ENCODE measurements at places on chromosomes 16 and 17.

GRCh38 chr17:13582776-13583547 lies 18.8 kb downstream of the HS3ST3A1 start:
- DNase-seq, result no peak

GRCh38 chr16:72172105-72173034 lies at the start of gene PMFBP1:
PMFBP1 (minus strand) TSS chr16:72172155; CDS start chr16:72171208, 947 bp downstream.
- peak; percentile 88 for DNase-seq

DNA sequence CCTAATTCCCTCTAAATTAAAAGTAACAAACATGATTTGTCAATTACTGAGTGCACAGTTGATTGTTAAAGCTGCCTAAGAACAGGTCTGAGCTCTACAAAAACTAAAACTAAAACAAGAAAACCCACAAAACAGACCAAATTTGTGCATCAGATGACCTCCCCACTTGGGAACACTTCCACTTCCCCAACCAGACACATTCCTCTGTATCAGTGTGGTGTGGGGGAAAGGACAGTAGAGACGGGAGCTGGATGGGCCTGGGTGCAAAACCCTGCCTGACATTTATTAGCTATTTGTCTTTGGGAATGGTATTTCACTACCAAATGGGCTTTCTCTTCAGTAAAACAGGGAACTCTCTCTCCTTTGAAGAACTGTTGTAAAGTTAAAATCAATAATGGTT lies 29.8 kb downstream of the STAT3 start:
- no peak for DNase-seq

DNA sequence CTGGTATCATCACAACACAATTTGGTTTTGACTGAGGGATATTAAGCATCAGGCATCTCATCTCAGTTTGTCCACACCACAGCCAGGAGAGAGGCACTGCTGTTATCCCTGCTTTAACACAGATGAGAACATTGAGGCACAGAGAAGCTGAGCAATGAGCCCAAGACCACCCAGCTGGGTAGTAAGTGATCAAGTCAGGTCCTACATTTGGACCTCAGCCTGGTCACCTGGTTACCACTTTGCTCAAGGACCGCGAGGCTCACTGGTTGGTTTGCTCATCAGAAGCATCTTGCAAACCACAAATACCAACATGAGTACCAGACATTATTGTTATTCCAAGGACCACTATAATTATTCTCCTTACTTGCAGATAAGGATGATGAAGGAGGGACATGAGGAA lies 245.5 kb downstream of the CBLN1 start:
- DNase-seq, result no peak

GRCh38 chr17:12358477-12358876 lies 307.2 kb upstream of the MYOCD start:
- no peak for DNase-seq

- DNase-seq, result no peak
These were observed 18.8 kb upstream of the ASGR2 start for GRCh38 chr17:7133424-7133823.

DNA sequence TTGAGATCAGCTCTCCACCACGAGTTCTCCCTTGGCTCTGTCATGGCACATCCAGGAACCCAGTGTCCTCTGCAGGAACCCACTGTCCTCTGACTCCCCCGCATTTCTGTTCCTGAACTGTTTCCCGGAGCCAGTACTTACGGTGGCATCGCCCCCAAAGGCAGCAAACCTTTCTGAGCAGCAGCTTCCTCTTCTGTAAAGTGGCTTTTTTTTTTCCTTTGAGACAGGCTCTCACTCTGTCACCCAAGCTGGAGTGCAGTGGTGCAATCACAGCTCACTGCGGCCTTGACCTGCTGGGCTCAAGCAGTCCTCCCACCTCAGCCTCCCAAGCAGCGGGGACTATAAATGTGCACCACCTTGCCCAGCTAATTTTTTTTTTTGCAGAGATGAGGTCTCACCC lies 32.2 kb downstream of the NAGPA start:
- DNase-seq, result no peak

DNA sequence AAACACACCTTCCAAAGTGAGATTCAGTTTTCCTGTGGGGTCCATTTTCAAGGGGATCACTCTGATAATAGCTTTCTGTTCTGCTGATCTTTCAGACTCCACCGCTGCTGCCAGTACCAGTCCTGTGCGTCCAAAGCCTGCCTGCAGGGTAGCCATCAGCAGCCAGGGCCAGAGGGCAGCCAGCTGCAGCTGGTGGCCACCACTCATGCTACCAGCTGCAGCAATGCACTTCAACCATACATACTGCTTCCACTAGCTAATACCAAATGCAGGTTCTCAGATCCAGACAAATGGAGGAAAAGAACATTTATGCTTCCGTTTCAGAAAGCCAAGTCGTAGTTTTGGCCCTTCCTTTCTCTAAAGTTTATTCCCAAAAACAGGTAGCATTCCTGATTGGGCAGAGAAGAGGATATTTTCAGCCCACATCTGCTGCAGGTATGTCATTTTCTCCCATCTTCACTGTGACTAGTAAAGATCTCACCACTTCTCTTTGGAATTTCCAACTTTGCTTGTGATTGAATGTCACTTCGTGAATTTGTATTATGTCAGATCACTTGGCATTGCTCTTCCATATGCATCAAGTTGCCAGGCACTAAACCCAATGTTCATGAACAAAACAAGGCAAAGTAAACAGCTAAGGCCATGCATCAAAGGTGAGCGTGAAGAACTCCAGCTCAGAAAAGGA lies 1.8 kb downstream of the RNF43 start:
- no peak for DNase-seq

- DNase-seq, result no peak
These were observed 17.6 kb downstream of the MEOX1 start for GRCh38 chr17:43644081-43644480.

DNA sequence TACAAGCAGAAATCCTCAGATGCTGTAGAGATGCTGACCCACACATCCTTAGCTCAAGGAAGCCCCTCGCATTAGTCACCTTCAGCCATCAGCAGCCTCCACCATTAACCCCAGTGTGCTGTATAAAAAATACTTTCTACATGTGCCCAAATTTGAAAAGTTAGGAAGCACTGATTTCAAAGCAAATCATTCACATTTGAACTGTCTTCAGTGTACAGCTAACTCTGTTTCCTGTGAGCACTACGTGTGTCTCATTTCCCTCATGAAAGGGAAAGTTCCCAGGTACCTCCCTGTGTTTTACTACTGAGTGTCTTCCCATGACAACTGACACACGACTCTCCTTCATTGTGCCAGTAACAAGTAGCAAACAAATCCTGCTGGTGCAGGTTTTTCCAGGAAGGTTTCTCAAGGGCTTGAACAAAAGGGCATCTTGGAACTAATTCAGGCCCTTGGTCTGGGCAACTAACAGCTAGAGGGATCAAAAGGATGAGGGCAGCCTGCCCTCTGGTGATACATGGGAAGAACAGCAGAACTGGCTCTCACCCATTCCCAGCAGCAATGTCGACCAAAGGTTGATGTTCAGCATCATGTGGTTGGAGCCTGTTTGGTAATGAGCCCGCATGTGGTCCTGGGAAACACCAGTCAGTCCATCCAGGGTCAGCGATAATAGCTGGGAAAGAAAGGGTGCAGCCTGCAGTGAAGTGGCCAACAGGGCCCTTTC lies 4.0 kb downstream of the SLC35B1 start:
- DNase-seq, result peak; percentile 40

DNA sequence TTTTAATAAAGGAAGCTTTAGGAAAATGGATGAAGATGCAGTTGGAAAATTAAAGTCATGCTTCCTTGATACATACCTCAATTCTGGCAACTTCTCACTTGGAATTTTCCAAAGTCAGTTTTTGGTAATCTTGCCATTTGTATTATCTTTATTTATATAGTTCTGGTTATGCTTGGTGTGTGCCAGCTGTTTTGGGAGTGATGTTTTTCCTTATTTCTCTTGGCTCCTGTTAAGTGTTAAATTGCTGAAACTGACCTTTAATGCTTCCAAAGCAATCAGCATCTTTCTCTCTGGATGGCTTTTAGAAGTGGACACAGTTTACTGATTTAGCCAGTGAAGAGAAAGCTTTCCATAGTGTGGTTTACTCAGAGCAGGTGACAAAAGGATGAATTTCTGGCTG lies 70.1 kb upstream of the HAS3 start:
- DNase-seq, result no peak

DNA sequence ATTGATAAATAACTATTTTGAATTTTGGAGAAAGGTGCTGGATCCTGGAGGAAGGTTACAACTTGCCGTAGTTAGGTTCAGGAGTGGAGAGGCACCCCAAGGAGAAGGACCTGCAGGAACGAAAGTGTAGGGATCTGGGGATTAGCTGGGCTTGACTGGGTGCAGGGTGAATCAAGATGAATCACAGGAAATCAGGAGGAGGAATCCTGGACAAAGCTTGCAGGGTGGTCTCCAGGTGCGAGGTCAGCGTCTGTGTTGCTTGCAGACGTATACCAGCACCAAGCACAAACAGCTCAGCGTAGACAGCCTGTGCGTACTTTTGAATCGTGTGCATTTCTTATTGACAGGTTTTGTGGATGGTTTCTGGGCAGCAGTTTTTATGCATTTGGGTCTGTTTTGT lies 144.3 kb downstream of the MSI2 start:
- DNase-seq, result no peak

DNA sequence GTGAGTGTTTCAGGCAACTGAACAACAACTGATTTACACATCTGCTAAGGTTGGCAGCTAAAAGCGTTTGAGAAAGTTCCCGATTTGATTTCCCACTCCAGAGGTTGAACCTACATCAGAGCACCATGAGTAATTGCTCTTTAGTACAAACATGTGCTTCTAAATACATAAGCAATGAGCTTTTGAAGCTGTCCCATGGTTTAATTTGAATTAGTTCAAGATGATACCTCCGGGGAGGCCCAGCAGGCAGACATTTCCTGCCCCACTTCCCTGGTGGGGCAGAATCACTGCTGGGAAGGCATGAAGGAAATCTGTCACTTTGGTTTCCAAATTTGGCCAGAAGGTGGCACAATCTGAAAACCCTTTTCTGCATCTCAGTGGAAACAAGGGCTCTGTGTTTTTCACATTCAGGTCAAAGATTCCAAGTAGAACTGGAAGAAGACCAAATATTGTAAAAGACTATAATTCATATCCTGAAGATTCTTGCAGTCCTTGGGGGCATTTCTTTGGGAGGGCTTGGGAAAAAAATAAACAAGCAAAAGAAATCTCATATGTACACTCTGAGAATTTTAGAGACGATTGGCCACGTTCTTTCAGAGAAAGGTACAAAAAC lies 176.2 kb upstream of the FAM20A start:
- peak; percentile 80 for DNase-seq

DNA sequence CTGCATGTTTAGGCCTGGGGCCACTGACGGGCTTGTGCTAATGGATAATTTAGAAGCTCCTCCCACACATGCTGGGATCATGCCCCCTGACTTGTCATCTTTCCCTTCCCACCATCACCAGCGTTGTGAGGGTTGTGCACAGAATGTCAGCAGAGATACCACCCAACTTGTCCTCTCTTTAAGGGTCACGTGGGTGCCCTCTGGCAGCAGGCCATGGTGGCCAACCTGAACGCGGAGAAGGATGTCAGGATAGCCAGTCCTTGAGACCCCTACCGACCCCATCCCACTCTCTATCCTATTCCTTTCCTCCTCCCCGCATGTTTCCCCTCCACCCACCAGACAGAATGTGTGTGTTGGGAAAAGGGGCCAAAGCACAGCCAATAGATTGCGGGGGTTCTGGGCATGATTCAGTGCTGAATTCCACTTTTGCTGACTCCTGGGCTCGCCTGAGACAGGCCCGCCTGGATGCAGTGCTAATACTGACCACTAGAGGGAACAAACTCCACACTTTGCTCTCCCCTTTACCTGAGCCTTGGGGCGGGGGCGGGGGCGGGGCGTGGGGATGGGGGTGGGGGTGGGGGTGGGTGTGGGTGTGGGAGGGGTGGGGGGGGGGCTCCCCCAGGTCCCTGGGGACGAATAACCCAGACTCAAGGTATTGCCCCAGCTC lies at the start of gene GH2:
GH2 (minus strand) TSS at position 10 of the 667 bp plus-strand sequence. CDS start 143 bp downstream, outside the sequence.
- DNase-seq, result peak; percentile 13

DNA sequence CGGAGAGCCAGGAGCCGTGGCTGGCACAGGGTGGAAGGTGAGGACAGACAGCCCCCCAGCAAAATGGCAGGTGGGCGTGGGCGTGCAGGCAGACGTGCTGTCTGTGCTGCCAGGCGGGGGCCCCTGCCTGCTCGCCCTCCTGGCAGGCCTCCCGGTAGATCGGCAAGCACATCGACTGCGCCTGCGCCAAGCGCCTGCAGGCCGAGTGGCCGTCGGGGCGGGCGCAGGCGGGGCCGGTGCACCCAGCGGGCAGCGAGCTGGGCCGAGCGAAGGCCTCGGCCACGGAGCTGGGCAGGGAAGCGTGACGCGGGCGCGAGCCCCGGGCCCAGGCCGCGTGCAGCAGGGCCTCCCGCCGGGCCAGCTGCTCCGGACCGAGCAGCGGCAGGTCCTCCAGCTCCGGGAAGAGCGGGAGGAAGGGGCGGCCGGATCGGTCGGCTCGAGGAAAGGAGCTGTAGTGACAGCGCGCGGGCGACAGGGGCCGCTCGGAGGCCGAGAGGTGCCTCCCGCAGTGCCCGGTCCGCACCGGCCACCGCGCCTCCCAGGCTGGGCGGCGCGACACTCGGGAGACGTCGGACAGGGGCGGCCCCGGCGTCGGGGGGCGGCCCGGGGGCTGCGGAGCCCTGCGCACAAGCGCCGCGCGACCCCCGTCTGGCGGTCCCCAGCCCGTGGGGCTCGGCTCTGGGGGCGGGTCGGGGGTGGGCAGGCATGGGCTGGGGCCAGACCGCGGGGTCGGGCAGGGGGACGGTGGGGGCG lies 16.9 kb downstream of the GRIN2C start:
- peak; percentile 37 for DNase-seq

DNA sequence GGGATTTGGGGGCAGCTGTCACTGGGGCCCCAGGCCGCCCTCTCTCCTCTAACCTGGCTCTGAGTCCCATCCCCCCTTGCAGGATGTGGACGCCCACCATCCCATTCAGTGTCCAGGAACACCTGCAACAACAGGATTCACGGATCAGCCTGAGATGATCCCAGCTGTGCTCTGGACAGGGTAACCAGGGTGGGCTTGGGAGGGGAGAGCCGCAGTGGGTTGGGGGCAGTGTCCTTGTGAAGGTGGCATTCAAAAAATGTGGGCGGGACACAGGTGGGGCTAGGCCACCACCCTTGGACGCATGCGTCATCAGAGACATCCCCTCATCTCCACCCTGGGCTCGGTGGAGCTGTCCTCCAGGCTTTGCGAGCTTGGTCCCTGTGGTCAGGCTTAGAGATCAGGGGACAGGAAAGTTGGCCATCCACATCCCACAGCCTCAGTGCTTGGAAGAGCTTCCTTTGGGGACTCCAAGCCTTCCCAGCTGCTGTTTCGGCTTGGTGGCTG lies 19.1 kb downstream of the DEXI start:
- no peak for DNase-seq

GRCh38 chr16:89956505-89957215 lies 8.1 kb downstream of the DEF8 start:
- DNase-seq, result no peak

- no peak for DNase-seq
These were observed 700.3 kb downstream of the MAF start for GRCh38 chr16:78900044-78900811.

GRCh38 chr17:81455387-81455786 lies 57.2 kb downstream of the ACTG1 start:
- DNase-seq, result no peak

- no peak for DNase-seq
These were observed 135.2 kb downstream of the FTO start for GRCh38 chr16:53839150-53839549.

GRCh38 chr16:11677959-11678881 lies 10.0 kb downstream of the SNN start:
- no peak for DNase-seq
